ENCODE measurements at places on chromosomes 1 and 21.

GRCh38 chr1:221762121-221762520, 20.2 kb upstream of the DUSP10 start:
- no peak for DNase-seq

- no peak for DNase-seq
These were observed 119.6 kb downstream of the ADGRL2 start for GRCh38 chr1:81920245-81920740.

DNA sequence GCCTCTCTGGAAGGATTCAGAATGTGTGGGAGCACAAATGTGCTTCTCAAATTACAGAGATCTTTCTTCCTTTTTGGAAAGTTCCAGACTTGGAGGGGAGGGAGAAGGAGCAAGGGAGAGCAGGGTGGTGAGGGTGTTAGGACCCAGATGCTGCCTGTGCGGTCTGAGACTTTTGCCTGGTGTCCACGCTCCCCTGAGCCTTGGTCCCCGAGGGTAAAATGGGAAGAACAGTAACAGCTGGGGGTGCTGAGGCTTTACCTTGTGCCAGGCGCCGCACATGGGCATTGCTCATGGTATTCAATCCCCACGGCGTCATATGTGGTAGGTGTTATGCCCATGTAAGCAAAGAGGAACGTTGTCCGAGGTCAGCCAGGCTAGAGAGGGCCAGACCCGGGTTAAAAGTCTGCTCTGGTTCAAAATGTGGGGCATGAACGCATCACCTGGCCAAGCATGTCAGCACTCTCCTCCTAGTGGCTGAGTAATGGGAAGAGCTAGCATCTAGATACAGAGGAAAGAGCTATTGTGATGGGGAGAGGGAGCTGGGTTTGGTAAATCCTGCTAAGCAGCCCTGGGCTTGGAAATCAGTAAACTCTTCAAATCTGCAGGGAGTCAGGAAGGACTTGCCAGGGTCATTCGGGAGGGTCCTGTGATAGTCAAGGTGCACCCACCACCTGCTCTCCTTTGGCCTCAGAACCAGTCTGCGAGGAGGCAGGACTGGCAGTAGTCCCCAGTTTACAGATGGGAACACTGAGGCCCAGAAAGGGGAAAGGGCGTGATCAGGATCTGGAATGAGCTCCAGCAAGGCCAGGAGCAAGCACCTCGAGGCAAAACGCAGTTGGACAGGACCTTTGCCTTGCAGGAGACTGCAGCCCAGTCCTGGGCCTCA, 4.5 kb upstream of the RUNX3 start:
- no peak for DNase-seq

DNA sequence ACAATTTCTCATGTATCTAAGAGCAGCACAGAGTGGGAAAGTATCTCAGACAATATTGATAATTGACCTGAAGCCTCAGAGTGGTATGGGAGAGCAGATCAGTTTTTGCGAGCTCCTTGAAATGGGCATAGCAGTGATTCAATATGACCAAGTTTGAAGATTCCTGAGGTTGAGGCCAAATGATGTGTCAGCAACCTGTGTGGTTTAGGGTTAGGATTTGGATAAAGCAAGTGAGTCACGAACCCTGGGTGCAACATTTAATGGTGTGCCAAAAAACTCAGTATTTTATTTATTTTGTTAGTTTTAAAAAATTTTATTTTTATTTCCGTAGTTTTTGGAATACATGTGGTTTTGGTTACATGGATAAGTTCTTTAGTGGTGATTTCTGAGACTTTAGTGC, 92.5 kb upstream of the C21orf91 start:
- no peak for DNase-seq

DNA sequence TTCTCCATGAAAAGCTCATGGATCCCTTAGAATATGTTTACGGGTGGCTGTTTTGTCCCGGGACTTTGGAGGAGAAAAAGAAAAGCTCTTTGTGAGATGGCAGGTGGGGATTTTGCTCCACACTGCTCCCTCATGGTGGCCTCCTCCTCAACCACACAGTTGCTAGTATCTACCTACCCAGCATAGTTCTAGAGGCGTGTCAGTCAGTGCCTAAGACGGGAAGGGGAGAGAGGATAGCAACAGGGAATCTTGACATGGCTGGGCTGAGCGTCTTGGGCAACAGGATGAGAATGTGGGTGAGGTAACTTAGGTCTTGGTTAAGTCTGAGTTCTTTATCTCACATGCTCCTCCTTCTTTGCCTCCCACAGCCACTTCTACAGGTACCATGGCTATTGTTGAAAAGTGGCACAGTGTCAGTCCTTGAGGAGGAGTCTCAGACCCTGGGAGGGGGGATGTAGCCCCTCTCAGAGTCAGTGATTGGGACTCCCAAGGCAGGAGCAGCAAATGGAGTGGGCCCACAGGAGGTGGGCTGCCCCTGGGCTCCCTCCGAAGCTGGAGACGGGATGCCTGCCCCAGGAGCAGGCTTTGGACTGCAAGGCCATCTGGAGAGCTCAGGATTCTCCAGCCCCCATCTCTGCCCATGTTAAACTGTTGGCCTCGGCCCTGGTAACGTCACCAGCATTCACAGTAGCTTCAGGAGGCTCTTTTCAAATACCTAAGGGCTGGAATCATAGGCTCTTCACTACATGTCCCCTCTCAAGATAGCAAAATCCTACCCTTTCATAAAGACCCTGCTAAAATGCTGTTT, 75.4 kb downstream of the TENT5C start:
- DNase-seq: no peak

GRCh38 chr21:41333752-41334151, 17.2 kb downstream of the FAM3B start:
- no peak for DNase-seq

GRCh38 chr1:4969556-4970129, 315.2 kb downstream of the AJAP1 start:
- no peak for DNase-seq
